Hepatic stellate cell (primary cell): ENCODE measurements at places on chromosomes 16 and 17.

- peak; percentile 28 for DNase-seq
These were observed 4.9 kb upstream of the RBL2 start for GRCh38 chr16:53429221-53429943.

GRCh38 chr16:87056551-87056950 lies 260.6 kb downstream of the C16orf95 start:
- DNase-seq = no peak

GRCh38 chr16:14529010-14529669 lies 100.9 kb downstream of the PARN start:
- peak; percentile 69 for DNase-seq

DNA sequence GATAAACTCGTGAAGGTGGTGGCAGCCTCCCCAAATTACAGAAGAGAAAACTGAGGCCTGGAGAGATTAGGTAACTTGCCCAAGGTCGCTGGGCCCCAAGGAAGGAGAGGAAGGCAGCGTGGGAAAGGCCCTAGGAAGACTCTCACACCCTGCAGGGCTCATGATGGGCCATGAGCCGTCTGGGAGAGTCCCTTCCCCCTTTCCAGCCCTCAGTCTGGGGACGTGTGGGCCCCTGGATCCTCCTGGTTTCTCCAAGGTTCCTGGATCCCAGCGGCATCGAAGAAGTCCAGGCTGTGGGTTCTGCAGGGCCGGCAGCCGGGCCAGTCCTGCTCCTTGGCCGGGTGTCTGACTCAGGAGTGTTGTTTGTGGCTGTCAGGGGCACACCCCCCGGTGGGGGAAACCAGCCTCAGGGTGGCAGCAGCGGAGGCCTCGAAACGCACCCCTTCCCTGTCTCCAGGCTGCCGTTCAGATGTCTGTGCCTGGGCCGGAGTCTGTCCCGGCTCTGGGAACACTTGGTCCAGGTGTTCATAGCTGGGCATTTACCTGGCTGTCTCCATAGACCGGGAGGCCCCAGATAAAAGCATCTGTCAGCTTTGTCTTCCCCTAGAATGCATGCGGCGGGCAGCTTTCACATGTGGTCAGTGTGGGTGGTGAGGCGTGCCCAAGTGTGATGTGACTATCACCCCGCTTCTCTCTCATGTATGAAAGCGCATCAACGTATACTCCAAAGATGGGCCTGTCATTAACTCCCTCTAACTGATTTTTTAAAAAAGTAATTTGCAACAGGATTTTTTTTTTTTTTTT lies 3.7 kb upstream of the RAP1GAP2 start:
- DNase-seq = no peak

GRCh38 chr16:1800701-1801100 lies 7.2 kb upstream of the IGFALS start:
- DNase-seq = no peak
